ENCODE measurements at places on chromosomes 12 and 14. TPM values are rescaled to one million over a fixed set of nuclear protein-coding genes. Genes with fewer than 3 reads are reported as not detected.

- no peak for DNase-seq
Measured at GRCh38 chr12:116524964-116525379, 34.2 kb upstream of the MAP1LC3B2 start.

DNA sequence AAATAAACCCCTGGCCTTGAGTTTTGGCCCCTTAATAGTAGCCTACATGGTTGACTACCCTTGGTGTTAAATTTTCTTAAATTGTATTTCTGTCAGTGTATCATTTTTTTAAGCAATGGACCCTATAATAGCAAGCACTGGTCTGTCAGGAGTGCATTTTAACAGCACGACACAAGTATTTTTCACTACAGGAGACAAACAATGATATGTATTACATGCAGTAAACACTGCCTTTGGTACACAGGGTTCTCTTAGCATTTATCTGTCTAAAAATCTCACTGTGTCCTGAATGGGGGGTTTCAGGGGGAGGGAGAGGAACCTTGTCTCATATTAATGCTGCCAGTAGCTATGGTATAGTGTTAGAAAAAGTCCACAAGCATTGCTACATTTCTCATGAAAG lies 18.4 kb downstream of the LMO3 start:
- DNase-seq: no peak

GRCh38 chr12:14278294-14278953 lies 87.1 kb upstream of the ATF7IP start:
- no peak for DNase-seq

Gene RAD9B
- 0.80 TPM for total RNA-seq

GRCh38 chr12:32261638-32262037 lies 137.7 kb upstream of the FGD4 start:
- no peak for DNase-seq

Gene SSPN
- total RNA-seq: 76.4 TPM

Data from heart right ventricle (tissue), 16 donors.